Breast epithelium (tissue), 4 donors: ENCODE measurements at places on chromosomes 13 and 19. TPM values are rescaled to one million over a fixed set of nuclear protein-coding genes. Genes with fewer than 3 reads are reported as not detected.

The IRGC gene
- not detected for total RNA-seq

DNA sequence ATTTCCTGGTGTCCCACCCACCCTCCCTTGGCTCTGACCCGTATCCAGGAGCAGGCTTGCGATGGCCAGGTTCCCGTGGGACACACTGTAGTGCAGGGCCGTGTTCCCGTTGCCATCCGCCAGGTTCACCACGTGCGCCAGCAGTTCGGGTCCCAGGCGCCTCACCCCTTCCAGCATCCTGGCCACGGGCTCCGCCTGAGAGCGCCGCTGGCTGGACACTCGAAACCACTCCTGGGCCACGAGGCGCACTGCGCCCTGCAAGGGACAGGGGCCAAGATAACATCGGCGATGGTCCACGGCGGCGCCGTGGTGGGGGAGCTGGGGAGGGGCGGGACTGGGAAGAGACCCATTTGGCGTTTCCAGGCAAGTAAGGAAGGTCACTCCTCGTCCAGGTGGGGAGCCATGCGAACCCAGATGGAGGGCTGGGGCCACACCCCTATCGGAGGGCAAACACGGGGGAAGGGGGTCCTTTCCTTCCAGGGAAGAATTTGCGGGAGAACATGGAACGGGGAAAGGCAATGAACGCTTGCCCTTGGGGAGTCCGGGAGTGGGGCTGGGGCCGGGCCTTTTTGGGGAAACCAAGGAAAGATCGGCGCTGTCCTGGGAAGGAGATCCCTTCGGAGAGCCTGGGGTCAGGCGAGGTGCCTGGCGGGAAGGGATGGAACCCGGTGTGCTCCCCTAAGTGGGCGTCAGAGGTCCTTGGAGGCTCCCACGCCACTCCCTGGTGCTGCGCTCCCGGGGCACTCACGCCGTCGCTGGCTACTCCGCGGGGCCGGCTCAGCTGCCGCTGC lies 9.9 kb downstream of the KANK3 start:
- no peak for DNase-seq

- no peak for DNase-seq
Measured at GRCh38 chr13:40186626-40187323, 479.7 kb downstream of the FOXO1 start.

The ZNF544 gene
- total RNA-seq: 36.1 TPM

GRCh38 chr13:20221772-20222171 lies 10.3 kb downstream of the GJB6 start:
- no peak for DNase-seq

- DNase-seq: peak; percentile 78
Measured at GRCh38 chr19:18029617-18030338, 21.8 kb downstream of the ARRDC2 start.

GRCh38 chr13:50910485-50910805 lies 854 bp downstream of the RNASEH2B start:
- no peak for DNase-seq

- DNase-seq: no peak
Measured at GRCh38 chr19:39645800-39646411, 9.8 kb upstream of the LGALS16 start.

The C13orf42 gene
- total RNA-seq: not detected
